ENCODE measurements at places on chromosomes 5 and 9. TPM values are rescaled to one million over a fixed set of nuclear protein-coding genes. Genes with fewer than 3 reads are reported as not detected.

SOX30 gene
- 0.13 TPM for total RNA-seq

GPR151 gene
- total RNA-seq, result not detected

MAMDC4 gene
- 13.2 TPM for total RNA-seq

CMBL gene
- 50.0 TPM for total RNA-seq

ARHGEF37 gene
- 32.9 TPM for total RNA-seq

PCDHA4 gene
- not detected for total RNA-seq

CARTPT gene
- total RNA-seq, result not detected

PCDHGB2 gene
- 9.2 TPM for total RNA-seq

SPATA31D1 gene
- not detected for total RNA-seq

COL15A1 gene
- total RNA-seq, result 55.9 TPM

PAEP gene
- not detected for total RNA-seq

GFRA3 gene
- total RNA-seq, result 0.94 TPM

GTF3C5 gene
- 49.0 TPM for total RNA-seq

All from Right ventricle myocardium superior (tissue), 1 donor.